ENCODE measurements at places on chromosomes 11 and 22.

DNA sequence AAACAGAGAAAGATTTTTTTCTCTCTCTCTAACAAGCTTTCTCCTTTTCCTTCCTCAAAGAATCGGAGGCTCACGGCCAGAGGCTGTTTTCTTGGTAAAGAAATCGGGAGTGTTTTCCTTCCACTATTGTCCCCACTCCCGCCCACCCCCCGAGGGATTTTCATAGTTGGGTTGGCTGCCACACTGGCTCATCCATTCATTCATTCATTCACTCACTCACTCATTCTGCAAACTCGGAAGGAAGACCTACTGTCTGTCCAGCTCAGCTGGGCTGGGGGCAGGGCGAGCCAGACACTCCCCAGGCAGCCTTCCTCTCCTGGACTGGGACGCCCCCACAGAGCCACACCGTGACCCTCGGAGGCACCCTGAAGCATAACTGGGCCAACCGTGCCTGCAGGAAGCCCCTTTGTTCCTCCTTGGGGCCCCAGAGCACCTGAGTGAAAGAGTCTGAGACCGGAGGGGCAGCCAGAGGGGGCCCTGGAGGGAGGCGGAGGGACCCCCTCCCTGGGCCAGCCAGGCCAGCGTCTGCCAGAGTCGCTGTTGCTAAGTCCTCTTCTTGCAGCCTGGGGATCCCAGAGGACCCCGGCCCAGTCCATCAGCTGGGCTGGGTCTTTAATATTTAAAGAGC, 17.0 kb downstream of the CDKN1C start:
- no peak for DNase-seq

DNA sequence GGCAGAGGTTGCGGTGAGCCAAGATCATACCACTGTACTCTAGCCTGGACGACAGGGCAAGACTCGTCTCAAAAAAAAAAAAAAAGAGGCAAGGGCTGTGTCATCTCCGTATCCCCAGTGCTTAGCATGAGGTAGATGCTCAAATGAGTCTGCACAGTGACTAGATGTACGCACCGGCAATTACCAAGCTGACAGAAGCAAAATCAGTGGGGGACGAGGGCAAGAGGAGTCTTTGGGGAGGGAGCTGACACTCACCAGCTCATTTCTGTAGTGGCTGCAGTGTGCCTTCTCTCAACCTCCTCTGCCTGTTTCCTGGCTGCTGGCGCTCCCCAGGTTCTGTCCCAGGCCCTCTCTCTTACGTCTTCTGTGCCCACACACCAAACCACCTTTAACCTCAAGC, 69.9 kb downstream of the PACSIN2 start:
- DNase-seq = no peak

GRCh38 chr22:43992331-43992821, 31.7 kb upstream of the PARVB start:
- no peak for DNase-seq

- no peak for DNase-seq
These were observed 25.0 kb downstream of the USP35 start for GRCh38 chr11:78213526-78214330.

GRCh38 chr22:24442352-24442744, 14.9 kb downstream of the ADORA2A start:
- no peak for DNase-seq

DNA sequence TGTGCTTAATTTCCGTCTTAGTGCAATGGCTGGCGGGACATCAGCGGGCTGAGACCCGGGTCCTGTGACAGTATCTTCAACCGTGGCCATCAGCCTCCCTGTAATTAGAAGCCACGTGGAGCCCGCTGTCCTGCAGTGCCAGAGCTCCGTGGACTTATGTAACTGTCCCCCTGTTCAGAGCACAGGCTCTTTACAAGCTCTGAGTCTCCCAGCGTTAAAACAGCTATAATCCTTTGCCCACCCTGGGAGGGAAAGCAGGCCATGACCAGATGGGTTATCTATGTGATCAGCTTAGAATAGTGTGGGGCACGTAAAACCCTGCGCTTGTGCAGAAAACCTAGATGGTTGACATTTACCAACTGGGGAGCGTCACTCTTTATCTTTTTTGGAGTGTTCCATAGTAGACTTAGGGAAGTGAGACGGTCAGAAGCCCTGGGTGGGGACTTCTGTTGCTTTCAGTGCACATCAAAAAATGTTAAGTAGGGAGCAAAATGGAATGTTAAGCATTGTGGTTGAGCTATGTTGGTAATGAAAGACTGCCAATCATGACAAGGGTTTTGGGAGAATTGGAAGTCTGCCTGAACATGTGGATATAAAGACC, 103.5 kb upstream of the CADM1 start:
- peak; percentile 13 for DNase-seq

- no peak for DNase-seq
These were observed 30.7 kb upstream of the CPT1A start for GRCh38 chr11:68872216-68873003.

DNA sequence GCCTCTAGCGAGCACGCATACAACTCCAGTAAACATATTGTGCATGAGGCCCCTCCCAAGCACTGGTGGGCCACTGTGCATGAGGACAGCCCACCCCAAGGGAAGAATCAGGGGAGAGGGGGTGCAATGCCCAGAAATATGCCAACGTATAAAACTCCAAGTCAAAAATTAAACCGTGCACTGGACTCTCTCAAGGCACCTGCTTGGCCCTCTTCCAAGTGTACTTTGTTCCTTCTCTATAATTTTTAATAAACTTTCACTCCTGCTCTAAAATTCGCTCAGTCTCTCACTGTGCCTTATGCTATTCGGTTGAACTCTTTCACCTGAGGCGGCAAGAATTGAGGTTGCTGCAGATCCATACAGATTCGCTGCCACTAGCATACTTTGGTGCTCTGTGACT, 465.3 kb upstream of the TENM4 start:
- DNase-seq = no peak

DNA sequence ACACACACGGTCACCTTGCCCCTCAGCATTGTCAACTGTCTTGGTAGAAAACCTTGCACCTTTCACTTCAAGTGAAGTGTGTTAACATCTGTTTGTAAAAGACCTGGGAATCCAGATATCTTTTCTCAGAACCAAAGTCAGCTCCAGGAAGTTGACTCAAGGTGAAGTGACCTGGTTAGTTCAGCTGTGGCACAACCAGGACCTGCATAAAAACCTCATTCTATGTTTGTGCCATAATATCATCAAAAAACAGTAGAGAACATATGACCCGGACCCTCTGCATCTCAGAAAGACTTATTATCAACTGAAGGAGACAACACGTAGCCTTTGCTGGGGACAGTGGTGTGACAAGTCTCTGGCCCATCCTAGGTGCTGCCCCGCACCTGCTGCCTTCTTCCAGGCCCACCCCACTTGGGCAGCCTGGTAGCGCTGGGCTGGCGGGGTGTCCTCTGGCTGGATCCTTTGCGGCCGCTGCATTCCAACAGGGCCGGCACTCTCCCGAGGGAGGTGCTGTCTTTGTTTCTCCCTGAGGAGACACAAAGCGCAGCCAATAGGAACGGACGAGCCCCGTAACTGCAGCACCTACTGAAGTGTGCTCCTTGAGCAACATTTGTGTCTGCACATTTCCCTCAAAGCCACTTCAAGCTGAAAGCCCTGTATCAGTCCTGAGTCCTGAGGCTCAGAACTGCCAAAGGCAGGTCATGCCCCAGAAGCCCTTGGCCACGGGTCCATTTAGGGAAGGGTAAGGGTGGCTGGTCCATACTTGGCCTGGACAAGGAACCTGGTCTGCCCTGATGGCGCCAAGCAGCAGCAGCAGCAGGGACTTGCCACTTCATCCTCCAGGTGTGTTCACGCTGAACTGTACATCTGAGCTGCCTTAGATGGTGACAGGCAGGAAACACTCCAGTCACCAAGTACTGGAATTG, 25.2 kb downstream of the LRRC74B start:
- no peak for DNase-seq

DNA sequence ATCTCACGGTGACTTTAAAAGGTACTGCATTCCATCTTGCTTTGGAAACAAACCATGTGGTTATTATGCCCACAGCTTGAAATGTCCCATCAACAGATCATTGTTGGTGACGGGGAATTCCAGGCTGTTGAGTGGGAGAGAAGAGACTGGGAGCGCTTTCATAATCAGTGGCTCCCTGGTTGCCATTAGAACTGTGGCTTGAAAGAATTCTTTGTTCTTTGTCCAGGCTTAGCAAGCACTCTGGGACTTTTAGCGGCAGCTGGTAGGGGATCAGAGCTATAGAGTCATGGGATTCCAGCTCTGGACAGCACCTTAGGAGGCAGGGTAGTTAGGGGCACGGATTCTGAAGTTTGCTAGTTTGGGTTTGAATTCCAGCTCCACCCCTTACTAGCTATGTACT, 22.0 kb downstream of the MMP20 start:
- no peak for DNase-seq

DNA sequence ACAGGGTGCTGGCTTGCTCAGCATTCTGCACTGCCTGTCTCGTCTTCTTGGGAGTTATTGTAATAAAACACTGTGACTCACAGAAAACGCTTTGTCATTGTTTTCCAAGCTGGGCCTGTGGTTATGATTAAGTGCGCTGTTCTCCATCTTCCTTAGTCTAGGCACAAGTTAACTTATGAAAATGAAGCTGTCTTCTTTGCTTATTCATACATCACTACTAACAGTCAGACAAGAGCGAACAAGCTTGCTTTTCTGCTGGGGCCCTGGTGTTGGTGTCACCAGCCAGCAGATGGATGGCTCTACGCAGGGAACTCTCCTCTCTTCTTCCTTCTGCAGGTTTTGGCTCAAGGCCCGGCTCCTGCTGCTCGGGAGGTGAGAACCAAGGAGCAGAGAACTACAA, 380.1 kb upstream of the SYN3 start:
- no peak for DNase-seq

DNA sequence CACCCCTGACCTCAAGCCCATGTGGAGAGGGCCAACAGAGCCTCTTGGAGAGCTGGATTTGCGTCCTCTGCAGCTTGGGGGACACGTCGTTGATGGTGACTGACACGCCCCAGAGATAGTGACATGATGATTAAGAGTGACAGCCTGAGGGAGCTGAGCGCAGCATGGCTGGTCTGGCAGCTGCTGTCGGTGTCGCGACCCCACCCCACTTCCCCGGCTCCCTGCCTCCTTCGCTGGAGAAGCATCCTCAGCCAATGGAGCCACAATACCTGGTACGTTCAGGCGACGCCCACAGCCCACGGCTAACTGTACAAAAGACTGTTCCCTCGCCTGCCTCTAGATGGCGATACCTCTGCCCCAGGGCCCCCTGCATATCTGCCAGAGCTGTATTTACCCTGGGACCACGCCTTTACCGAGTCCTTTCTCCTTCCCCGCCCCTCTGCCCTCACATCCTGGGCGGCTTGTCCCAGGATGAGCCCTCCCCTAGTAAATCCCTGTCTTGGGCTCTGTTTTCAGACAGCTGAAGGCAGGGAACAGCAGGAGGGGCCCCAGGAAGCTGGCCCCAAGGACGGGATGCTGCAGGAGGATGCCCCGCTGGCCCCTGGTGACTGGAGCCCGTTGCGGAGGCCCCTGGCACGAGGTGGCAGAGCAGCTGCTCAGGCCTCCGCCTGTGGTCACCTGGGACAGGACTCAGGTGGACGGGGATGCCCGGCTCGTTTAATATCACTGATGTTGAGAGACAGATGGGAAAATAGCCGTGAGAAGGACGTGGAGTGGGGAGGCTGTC, 90.6 kb downstream of the RPS6KA4 start:
- DNase-seq = peak; percentile 84

DNA sequence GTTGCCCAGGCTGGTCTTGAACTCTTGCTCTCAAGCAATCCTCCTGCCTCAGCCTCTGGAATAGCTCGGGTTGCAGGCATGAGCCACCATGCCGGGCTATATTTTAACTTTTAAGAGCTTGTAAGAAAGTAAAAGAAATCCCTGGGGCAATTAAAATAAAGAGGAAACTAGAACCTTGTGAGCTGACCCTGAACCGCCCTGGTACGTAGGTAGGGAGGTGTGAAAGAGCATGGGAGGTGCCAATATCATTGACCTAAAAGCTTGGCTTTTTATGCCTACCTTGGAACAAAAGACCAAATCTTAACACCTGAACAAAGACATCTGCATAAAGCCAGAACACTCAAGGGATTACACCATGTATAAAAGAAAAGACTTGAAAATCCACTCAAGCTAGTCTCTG, 595.1 kb downstream of the SOX6 start:
- no peak for DNase-seq

GRCh38 chr11:2202071-2202899, 30.7 kb upstream of the TH start:
- no peak for DNase-seq

- DNase-seq = no peak
These were observed 61.0 kb downstream of the APIP start for GRCh38 chr11:34855021-34855753.

DNA sequence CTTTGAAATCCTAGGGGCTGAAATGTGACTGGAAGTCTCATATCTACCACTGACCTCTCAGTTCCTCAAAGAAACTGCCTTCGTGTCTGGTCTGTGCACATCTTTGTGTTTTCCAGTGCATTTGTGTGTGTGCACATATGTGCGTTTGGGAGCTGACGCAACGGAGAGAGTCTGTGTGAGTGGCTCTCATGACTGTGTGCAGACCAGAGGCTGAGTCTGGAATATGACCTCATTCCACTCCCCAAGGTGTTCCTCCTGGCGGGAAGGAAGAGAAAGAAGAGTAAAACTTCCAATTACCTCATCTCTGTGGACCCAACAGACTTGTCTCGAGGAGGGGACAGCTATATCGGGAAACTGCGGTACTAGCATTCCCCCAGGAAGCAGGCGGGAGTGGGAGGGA, 16.5 kb downstream of the TUB start:
- no peak for DNase-seq

DNA sequence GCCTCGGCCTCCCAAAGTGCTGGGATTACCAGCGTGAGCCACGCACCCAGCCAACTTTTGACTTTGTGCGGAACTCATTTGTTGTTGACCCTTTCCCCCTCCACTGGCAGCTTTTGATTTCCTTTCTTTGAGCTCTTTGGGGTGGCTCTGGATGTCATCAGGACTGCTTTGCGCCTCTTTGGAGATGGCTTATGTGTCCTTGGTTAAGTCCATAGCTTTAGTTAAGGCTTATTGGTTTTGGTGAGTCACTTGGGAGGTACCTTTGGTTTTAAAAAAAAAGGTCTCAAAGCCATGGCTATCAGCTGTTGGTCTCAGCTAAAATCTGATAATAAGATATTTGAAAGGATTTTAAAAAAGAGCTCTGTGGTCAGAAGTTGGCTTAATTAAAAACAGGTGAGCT, 5.1 kb upstream of the ARSA start:
- no peak for DNase-seq

- no peak for DNase-seq
These were observed 6.2 kb downstream of the SMTNL1 start for GRCh38 chr11:57543593-57543992.

GRCh38 chr11:17076517-17077239, 789 bp downstream of the RPS13 start:
- no peak for DNase-seq

DNA sequence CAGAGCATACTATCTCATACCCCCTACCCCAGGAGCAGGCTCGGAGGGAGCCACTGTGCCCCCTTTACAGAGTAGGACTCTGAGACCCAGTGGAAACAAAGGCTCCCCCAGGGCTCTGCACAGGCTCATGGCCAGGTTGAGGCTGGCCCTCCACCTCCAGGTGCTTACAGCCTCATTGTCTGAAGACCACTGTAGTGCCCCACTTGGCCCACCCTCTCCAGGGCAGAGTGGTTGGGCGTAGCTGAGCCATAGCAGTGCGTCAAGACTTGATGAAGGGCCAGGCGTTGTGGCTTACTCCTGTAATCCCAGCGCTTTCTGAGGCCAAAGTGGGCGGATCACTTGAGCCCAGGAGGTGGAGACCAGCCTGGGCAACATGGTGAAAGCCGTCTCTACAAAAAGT, 1.7 kb downstream of the ANKRD13D start:
- DNase-seq = no peak
